ENCODE measurements at places on chromosomes 12 and 14.

DNA sequence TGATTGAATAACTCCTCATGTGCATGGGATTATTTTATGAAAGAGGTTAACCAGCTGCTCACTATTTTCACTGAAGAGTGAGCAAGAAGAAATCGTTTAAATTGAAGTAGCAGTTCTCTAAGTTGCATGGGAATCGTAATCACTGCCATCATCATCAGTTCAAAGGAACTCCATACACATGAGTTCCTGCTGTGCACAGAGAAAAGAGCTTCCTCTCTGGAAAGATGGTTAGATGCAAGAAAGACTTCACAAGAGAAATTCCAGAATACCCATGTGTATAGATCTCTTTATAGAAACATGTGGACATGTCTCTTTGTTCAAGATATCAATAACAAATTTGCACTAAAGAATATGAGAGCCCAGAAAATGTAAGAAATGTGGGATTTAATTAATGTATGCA is 291.3 kb downstream of the PDZRN4 start:
- no peak for DNase-seq

GRCh38 chr12:123997033-123997822 is 24.2 kb downstream of the ZNF664 start:
- DNase-seq = no peak

DNA sequence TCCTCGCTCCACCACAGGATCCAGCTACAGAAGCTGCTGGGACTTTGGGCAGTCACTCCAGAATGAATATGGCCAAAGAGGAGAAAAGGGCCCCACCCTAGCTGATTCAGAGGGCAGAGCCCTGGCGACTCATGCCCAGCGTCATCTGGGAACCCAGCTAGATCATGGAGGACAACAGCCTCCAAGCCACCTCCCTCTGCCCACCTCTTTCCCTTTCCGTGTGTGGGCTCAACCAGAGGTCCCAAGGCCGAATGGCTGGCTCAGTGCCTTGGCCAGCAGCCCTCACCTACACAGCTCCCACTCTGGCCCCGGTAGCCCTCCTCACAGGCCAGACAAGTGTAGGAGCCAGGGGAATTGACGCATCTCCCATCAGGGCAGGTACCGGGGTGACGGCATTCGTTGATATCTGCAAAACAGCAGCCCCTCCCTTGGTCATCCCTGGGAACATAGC is 17.4 kb downstream of the ISCA2 start:
- no peak for DNase-seq

- DNase-seq = no peak
Observed at GRCh38 chr14:45246691-45247090, 6.3 kb downstream of the MIS18BP1 start.

GRCh38 chr12:103809154-103809553 is 31.9 kb downstream of the NT5DC3 start:
- DNase-seq = no peak

- DNase-seq = no peak
Observed at GRCh38 chr12:32266756-32267155, 132.6 kb upstream of the FGD4 start.

DNA sequence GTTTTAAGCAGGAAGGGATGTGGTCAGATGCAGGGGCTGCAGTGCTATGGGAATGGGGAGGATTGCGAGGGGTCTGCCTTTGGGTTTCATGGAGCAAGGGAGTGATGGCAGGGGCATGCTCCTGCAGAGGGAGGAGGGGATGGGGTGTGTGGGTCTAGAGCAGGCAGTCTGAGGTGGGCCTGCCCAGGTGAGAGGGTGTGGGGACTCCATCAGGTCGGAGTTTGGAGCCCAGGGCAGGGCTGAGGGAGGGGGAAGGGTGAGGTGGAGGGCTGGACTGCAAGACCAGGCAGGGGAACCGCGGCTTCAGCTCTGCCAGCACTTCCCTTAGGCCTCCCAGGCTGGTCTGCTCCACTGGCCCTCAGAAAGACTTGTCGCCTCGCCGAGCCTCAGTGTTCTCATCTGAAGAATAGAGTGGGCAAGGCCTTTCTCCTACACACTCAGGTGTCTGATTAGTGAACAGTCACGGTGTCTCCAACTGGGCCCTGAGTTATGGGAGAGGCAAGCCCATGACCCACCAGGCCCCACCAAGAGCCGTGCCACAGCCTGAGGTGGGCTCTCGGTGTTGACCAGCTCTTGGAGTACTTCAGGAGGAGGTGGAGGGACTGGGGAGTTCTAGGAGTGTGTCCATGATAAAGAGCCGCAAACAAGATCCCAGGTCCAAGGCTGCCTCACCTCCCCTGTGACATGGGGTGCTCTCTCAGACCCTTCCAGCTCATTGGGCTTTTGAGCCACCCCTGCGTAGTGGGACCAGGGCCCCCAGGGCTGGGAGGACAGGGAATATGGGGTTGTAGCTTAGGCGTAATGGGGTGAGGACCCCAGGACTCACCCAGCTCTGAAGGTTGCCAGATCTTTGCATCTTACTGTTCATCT is 20.1 kb upstream of the KRT80 start:
- no peak for DNase-seq

GRCh38 chr12:130992448-130992847 is 38.7 kb downstream of the ADGRD1 start:
- DNase-seq = no peak

DNA sequence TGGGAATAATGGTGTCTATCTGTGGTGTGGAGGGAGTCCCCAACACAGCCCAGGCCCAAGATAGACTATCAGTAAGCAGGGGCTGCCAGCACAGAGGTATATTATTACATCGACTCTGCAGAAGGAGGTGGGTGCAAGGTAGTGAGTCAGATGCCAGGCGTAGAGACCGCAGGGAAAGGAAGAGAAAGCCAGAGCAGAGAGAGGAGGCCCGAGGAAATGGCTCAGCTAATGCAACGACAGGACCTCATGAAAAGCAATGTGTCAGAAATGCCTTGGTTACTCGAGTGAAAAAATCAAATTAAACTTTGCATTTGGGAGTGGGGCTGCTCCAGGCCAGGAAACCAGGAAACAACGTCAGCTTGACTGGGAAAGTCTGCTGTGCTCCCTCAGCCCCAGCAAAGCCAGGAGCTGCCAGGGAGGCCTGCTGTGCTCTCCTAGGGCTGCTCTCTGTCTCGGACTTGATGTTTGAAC is 173.2 kb downstream of the SUDS3 start:
- no peak for DNase-seq

DNA sequence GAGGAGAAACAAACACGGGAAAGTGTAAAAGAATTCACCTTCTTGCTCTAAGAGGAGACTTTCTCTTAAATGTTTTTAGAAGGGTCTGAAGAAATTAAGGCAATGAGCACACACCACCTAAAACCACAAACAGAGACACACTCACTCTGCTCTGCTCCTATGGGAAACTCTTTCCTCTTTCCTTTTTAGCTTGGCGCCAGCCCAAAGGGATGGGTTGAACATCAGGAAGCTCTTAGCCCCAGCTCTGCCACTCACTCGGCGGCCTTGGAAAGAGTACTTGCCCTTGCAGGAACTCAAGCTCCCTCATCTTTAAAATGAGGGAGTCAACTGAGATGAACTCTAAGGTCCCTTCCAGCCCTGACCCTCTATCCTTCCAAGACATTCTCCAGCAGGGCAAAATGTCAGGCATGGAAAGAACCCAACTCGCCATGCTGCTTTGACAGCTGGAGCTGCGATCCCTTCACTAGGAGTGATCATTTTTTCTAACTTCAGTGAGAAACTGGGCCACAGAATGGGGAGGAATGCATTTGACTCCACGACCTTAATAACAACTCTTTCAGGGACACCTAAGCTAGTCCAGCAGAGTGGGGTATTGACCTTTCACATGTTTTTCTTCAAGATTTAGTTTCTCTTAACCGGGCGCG is 980 bp upstream of the RNASE8 start:
- DNase-seq = peak; percentile 30

- no peak for DNase-seq
Observed at GRCh38 chr14:104870368-104871144, 5.5 kb downstream of the CEP170B start.

DNA sequence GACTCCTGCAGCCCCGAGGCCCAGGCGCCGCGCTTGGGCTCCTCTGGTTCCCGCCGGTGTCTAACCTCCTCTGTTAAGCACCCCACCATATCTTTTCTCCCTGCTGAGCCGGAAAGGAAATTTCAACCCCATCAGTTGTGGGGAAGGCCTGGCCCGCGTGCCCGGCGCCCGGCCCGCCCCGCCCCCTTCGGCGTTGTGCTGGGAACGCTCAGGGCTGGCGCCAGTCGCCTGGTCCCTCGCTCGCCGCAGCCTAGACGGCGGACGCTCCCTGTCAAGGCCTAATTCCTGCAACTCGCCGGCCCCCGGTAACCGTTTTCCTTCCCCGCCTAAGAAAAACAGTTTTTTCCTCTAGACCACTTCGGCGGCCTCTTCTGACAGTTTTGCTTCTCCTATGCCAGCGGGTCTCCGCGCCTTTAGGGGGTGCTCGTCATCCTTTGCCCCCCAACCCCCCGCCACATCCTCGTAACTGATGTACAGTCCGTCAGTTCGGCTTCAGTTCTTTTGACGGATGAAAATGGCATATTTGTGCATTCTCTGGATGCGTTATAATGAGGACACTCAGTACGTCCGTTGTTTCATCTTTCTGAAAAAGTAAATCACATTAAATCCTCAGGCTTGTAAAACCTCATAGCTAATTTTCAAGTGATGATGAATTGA is 506 bp upstream of the NAP1L1 start:
- peak; percentile 67 for DNase-seq

GRCh38 chr14:70832561-70833305 is 23.4 kb upstream of the MAP3K9 start:
- peak; percentile 27 for DNase-seq

DNA sequence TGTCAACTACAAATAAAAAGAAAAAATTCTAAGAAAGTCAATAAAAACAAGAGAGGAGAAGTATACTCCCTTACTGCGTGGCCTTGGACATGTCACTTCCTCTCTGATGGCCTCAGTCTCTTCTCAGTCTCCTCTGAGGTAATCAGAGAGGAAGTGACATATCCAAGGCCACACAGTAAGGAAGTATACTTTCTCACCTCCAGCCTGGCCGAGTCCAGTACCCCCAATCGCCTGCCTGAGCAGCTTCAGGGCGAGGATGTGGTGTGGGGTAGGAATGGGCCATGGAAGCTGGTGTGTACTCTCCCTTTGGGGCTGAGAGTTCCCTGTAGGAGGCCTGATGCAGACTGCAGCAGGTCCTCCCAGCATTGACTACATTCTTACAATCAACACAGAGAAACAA is 15.8 kb downstream of the VDR start:
- DNase-seq = peak; percentile 60

DNA sequence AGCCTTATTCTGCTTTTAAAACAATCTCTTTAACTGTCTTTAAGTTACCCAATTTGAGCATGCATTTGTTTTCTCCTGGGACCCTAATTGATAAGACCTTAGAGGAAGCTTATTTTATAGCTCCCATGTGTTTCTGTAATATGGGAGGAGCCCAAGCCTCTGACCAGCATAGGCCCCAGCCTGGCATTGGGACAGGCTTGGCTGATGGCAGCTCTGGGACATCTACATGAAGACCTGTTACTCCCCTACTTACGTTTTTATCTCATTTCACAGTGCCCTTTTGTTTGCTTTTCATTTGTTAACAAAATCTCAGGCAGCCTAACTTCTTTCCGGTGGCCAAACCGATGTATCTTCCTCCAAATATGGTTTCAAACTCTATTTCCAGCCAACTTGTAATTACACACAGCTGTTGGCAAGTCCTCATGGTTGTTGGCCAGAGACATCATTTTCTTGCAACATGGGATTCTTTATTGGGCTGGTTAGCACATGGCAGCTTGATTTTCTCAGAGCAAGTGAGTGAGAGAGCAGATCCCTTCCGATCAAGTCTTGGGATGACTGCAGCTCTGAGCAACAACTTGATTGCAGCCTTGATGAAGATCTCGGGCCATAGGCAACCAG is 1117.5 kb downstream of the AACS start:
- DNase-seq = no peak

- no peak for DNase-seq
Observed at GRCh38 chr12:27343255-27344000, 10.8 kb downstream of the BMAL2 start.

DNA sequence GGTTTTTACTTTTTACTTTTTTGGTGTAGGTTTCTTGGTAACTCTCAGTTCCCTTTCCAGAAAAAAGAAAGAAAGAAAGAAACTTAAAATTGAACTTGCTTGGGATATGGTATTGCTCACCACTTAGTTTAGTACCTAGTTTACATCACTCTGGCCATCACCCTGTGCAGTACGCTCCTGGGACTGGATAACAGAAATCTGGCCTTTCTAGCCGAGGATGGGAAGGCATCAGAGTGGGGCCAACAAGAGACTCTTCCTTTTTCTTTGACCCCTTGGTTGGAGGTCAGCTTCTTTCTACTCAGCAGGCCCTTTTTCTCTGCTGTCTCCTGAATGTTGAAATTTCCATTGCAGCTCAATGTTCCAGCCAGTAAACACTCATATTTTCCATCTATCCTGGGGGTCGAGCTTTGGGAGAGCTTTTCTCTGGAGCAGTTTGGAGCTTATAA is 156.6 kb downstream of the TGFB3 start:
- DNase-seq = no peak

DNA sequence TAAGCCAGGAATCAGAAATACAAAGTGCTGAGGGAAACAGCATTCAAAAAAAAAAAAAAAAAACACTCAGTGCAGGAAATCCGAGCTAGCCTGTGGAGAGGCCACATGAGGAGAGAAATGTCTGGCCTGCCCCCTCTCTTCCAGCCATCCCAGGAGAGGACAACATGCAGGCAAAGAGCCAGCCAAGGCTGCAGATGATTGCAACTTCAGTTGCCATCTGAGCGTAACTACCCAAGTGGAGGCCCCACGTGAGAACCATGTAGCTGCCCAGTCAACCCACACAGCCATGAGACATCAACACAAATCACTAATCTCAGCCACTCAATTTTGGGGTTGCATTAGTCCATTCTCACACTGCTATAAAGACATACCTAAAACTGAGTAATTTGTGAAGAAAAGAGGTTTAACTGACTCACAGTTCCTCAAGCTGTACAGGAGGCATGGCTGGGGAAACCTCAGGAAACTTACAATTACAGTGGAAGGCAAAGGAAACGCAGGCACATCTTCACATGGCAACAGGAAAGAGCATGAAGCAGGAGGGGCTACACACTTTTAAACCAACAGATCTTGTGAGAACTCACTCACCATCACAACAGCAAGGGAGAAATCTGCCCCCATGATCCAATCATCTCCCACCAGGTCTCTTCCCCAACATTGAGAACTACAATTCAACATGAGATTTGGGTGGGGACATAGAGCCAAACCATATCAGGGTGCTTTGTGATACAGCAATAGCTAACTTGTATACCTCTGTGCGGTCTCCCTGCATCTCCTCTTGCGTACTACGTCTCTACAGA is 161.1 kb downstream of the PIWIL1 start:
- no peak for DNase-seq

GRCh38 chr14:105169776-105170655 is 1.4 kb upstream of the JAG2 start:
- DNase-seq = no peak

DNA sequence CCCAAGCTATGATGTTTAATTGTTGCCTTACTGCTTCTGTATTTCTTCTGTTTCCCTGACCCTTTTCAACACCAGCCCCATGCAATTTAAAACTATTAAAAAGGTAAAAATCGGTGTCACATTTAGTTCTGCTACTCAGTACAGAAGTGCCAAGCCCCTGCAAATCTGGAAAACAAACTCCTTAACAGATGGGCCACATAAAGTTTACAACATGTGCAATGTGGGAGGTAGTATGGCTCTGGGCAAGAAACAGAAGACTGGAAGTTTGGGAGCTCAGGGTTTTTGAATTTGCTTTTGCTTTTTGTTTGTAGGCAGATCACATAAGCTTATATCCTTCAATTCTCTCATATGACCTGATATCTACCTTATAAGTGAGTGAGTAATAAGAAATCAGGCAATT is 404.0 kb upstream of the ATP2B1 start:
- DNase-seq = no peak

GRCh38 chr12:2374092-2374906 is 321.5 kb downstream of the CACNA1C start:
- no peak for DNase-seq
